ENCODE measurements at places on chromosomes 4 and X.

- H3K27me3 ChIP-seq, result no peaks in the 10 kb centered on the region
- H3K4me1 ChIP-seq, result peaks cover 28% of the 10 kb centered on the region
- no peak for DNase-seq
- H3K36me3 ChIP-seq, result no peaks in the 10 kb centered on the region
- H3K4me3 ChIP-seq, result no peak overlapping the region
These were observed 30.4 kb downstream of the TBC1D14 start for GRCh38 chr4:6939761-6940743.

DNA sequence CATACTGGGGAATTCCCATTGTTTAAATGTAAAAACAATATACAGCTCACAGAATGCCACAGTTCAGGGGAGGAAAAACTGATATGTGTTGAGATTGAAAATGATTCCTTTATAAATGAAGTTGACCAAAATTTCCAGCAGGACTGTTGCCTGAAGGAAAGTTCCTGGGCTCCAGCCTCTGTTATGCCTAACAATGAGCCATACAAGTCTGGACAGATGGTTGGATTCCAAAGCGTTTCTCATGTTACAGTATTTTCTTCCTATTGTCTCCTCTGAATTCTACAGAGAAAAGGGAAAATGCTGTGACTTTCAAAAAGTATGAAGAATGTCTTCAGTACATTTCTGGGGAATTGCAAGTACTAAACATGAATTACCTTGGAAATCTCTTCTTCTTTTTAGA lies 73.3 kb downstream of the ALPK1 start:
- no peaks in the 10 kb centered on the region for H3K27me3 ChIP-seq
- no peaks in the 10 kb centered on the region for H3K4me1 ChIP-seq
- H3K27ac ChIP-seq, result no peak overlapping the region
- H3K4me3 ChIP-seq, result no peak overlapping the region
- no peaks in the 10 kb centered on the region for H3K36me3 ChIP-seq
- no peak for DNase-seq

DNA sequence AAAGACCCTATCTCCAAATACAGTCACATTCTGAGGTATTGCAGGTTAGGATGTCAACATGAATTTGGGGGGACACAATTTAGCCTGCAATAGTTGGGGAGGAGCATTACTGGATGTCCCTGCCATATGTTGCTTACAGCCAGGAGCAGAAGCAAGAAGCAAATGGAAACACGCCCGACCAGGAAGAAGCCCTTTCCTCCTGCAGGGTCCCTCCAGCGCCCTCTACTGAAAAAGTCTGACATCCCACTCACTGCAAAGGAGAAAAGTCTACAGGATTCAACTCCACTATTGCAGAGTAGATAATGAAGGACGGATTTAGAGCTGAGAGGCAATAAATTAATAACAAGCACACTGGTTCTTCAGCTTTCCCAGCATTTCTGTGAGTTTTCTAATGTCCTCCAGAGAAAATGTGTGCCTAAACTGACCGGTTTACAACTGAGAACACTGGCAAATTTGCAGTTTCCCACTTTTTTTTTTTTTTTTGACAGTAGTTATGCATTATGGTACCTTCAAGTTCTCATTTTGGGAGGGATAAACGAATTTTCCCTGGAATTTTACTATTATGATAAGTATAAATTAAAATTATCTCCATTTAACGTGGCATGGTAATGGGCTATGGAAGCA lies 31.7 kb downstream of the COQ2 start:
- H3K27ac ChIP-seq, result no peak overlapping the region
- H3K4me1 ChIP-seq, result peaks cover 3% of the 10 kb centered on the region
- no peak overlapping the region for H3K4me3 ChIP-seq
- peak; percentile 23 for DNase-seq

- H3K27me3 ChIP-seq, result no peaks in the 10 kb centered on the region
- no peaks in the 10 kb centered on the region for H3K36me3 ChIP-seq
- H3K4me3 ChIP-seq, result no peak overlapping the region
- peaks cover 9% of the 10 kb centered on the region for H3K4me1 ChIP-seq
- peak overlapping the region; percentile 19 for H3K27ac ChIP-seq
These were observed 73.1 kb downstream of the MAPK10 start for GRCh38 chr4:86286726-86287125.

DNA sequence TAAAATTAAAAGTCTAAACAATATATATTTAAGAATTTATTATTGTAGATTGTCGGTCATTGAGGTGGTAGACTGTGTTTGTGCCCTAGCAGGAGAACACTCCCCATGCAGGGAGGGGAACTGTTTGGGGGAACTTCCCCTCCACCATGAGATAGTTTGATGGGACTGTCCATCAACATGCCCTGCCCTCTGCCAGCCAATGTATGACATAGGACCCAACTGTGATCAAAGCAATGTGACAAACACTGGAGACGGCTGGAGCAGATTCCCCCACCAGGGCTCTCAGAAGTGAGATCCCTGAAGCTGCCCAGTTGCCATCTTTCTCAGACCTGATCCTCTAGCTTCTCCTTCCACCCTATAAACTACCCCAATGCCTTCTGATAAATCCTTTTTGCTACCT lies 44.9 kb downstream of the SH3KBP1 start:
- H3K4me1 ChIP-seq, result no peaks in the 10 kb centered on the region
- no peak overlapping the region for H3K27ac ChIP-seq
- DNase-seq, result no peak
- no peaks in the 10 kb centered on the region for H3K27me3 ChIP-seq
- no peaks in the 10 kb centered on the region for H3K36me3 ChIP-seq

- H3K4me1 ChIP-seq, result no peaks in the 10 kb centered on the region
- H3K4me3 ChIP-seq, result no peak overlapping the region
- H3K36me3 ChIP-seq, result no peaks in the 10 kb centered on the region
These were observed 57.3 kb downstream of the JAKMIP1 start for GRCh38 chr4:6142935-6143602.

DNA sequence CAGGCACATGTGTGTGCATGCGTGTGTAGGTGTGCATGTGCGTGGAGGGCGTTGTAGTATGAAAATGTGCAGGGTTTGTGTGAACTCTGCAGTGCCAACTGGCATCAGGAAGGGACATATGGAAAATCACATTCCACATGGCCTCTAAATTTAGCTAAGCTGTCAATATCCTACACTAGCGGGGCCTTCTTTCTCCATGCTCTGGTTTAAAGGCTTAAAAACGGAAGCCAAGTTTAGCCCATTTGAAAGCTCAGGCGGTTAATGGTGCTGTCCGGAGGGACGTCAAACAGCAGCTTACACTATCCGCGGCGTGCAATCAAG lies 144.1 kb upstream of the NOCT start:
- no peak for DNase-seq
- H3K4me1 ChIP-seq, result no peaks in the 10 kb centered on the region
- no peak overlapping the region for H3K4me3 ChIP-seq
- H3K27ac ChIP-seq, result no peak overlapping the region
- no peaks in the 10 kb centered on the region for H3K36me3 ChIP-seq

DNA sequence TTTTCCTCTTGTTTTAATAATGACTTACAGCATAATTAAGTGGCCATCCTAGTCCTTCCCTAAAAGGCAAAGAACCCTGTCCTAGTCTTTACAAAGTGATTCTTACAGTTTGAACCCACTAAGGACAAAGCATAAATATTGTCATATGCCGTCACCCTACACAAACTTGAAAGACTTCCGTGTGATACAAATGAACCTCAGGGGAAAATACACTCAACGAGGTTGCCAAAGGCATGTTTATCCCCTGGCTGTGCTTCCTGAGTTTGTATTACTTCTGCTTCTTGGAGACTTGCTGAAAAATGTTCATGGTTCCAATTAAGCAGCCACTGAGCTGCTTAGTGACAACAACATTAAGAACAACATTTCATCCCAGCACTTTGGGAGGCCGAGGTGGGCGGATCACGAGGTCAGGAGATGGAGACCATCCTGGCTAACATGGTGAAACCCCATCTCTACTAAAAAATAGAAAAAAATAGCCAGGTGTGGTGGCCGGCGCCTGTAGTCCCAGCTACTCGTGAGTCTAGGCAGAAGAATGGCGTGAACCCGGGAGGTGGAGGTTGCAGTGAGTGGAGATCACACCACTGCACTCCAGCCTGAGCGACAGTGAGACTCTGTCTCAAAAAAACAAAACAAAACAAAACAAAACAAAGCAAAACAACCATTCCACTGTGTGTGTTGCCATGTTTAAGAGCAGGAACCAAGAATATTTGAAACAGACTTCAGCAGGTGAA lies 16.2 kb downstream of the RASSF6 start:
- H3K4me1 ChIP-seq, result no peaks in the 10 kb centered on the region
- H3K36me3 ChIP-seq, result no peaks in the 10 kb centered on the region
- H3K27ac ChIP-seq, result no peak overlapping the region
- no peak overlapping the region for H3K4me3 ChIP-seq
- no peak for DNase-seq

- H3K4me3 ChIP-seq, result no peak overlapping the region
- DNase-seq, result no peak
- H3K36me3 ChIP-seq, result no peaks in the 10 kb centered on the region
- H3K27ac ChIP-seq, result no peak overlapping the region
These were observed 69.7 kb upstream of the TFDP3 start for GRCh38 chrX:133287860-133288259.

- no peaks in the 10 kb centered on the region for H3K36me3 ChIP-seq
- no peaks in the 10 kb centered on the region for H3K27me3 ChIP-seq
- no peak overlapping the region for H3K4me3 ChIP-seq
- no peaks in the 10 kb centered on the region for H3K4me1 ChIP-seq
- no peak for DNase-seq
These were observed 344.2 kb upstream of the TEX13C start for GRCh38 chrX:124975456-124975855.

DNA sequence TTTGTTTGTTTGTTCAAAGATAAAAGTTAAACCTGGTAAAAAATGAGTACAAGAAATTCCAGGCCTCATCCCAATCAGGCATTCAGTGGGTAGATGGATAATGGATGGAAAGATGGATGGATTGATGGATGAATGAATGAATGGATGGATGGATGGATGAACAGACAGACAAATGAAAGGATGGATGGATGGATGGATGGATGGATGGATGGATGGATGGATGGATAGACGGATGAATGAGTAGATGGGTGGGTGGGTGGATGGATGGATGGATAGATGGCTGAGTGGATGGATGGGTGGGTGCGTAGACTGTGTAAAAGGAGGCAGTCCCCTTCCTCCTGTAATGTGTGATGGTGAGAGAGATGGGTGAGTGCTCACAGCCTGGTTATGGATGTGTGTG lies 206.7 kb downstream of the FRMPD4 start:
- H3K4me3 ChIP-seq, result no peak overlapping the region
- H3K4me1 ChIP-seq, result no peaks in the 10 kb centered on the region
- H3K27me3 ChIP-seq, result no peaks in the 10 kb centered on the region
- no peak overlapping the region for H3K27ac ChIP-seq
- no peaks in the 10 kb centered on the region for H3K36me3 ChIP-seq
- no peak for DNase-seq

DNA sequence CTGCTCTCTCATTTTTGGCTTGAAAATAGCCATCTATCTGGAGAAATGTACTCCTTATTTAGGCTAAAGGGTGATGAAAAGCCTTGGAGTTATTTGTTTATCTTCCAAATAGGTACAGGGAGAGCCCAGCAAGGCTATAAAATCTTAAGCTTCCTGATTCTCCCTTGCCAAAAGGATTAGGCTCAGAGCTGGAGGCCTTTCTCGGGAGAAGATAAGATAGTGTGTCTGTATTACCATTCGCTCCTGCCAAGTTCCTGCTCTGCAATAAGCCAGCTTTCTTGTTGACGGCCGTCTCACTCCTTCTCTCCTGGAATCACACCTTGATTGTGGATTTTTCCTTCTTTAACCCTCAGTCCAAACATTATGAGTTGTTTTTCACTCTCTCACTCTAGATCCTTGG lies 171.8 kb upstream of the TTC29 start:
- H3K27me3 ChIP-seq, result no peaks in the 10 kb centered on the region
- no peak for DNase-seq
- H3K27ac ChIP-seq, result no peak overlapping the region
- no peak overlapping the region for H3K4me3 ChIP-seq

- no peaks in the 10 kb centered on the region for H3K36me3 ChIP-seq
- no peak overlapping the region for H3K27ac ChIP-seq
- no peak overlapping the region for H3K4me3 ChIP-seq
- no peaks in the 10 kb centered on the region for H3K4me1 ChIP-seq
- no peaks in the 10 kb centered on the region for H3K27me3 ChIP-seq
These were observed 124.4 kb upstream of the PCDH18 start for GRCh38 chr4:137656661-137657060.

DNA sequence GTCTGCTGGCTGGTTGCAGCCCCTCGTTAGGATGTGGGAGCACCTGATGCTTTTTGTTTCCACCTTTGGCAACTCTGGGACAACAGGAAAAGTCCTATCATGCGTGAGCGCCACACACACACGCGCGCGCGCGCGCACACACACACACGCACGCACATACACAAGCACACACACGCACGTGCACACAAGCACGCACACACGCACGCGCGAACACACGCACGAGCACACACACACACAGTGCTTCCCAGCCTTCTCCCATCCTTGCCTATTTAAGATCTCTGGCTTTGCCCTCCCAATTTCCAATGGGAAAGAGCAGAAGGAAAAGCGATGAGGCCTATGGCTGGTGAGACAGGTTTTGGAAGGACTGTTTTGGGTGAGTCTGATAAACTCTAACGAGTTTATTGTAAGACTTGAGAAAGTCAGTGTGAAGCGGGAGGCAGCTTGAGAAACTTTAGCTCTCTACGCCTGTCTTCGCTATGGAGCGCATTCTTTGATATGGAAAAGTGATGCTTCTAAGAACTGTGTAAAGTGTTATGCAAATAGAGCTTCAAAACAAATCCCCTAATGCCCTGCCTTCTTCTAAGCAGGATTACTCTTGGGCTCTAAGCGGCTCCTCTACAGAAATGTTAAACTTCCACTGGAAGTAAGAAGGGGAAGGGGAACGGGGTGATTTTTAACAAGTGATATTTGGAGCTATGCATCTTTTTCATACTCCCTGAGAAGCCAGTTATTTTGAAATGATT lies 11.8 kb downstream of the SUPT20HL1 start:
- no peak for DNase-seq
- no peak overlapping the region for H3K27ac ChIP-seq

DNA sequence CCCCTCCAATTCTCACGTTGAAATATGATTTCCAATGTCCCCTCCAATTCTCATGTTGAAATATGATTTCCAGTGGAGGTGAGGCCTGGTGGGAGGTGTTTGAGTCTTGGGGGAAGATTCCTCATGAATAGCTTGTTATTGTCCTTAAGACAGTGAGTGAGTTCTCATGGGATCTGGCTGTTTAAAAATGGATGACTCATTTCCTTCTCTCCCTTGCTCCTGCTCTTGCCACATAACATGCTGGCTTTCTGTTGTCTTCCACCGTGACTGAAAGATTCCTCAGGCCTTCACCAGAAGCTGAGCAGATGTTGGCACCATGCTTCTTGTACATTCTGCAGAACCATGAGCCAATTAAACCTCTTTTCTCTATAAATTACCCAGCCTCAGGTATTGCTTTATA lies 346.8 kb upstream of the TECRL start:
- H3K4me3 ChIP-seq, result no peak overlapping the region
- DNase-seq, result no peak
- H3K4me1 ChIP-seq, result no peaks in the 10 kb centered on the region
- no peaks in the 10 kb centered on the region for H3K36me3 ChIP-seq

GRCh38 chr4:41549478-41549877 lies 11.5 kb downstream of the LIMCH1 start:
- no peaks in the 10 kb centered on the region for H3K36me3 ChIP-seq
- no peak overlapping the region for H3K4me3 ChIP-seq
- H3K27me3 ChIP-seq, result no peaks in the 10 kb centered on the region
- H3K27ac ChIP-seq, result no peak overlapping the region
- no peak for DNase-seq

GRCh38 chr4:76061982-76062381 lies 12.5 kb upstream of the ART3 start:
- H3K4me3 ChIP-seq, result no peak overlapping the region
- no peaks in the 10 kb centered on the region for H3K36me3 ChIP-seq
- DNase-seq, result no peak
- H3K27ac ChIP-seq, result no peak overlapping the region

GRCh38 chr4:114137984-114138383 lies 158.5 kb upstream of the ARSJ start:
- DNase-seq, result no peak
- H3K27me3 ChIP-seq, result no peaks in the 10 kb centered on the region
- no peaks in the 10 kb centered on the region for H3K36me3 ChIP-seq
- H3K4me1 ChIP-seq, result no peaks in the 10 kb centered on the region
- H3K27ac ChIP-seq, result no peak overlapping the region
